ENCODE measurements at places on chromosomes 11 and 22.

- DNase-seq: peak; percentile 72
Observed at GRCh38 chr22:37804881-37805809, 2.6 kb upstream of the GCAT start.

- DNase-seq: no peak
Observed at GRCh38 chr11:10309163-10310093, 4.6 kb downstream of the ADM start.

GRCh38 chr11:128735935-128736605 is 42.2 kb downstream of the FLI1 start:
- no peak for DNase-seq

DNA sequence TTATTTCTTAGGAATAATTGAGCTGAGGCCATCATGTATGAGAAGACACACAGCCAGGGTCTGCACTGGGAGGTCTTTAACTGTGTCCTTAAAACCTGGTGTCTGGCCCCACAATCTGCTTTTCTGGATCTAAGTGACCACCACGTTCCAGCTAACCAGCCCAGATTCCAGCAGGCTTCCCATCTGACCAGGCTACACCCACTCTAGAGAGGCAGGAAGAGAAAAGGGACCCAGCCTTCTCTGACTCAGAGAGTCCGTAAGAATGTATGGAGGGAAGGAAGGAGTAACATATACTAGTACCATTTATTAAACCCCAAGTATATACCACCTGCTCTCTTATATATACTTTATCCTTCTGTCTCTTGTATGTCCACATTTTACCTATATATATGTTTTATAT is 80.1 kb downstream of the LDLRAD3 start:
- DNase-seq: no peak

DNA sequence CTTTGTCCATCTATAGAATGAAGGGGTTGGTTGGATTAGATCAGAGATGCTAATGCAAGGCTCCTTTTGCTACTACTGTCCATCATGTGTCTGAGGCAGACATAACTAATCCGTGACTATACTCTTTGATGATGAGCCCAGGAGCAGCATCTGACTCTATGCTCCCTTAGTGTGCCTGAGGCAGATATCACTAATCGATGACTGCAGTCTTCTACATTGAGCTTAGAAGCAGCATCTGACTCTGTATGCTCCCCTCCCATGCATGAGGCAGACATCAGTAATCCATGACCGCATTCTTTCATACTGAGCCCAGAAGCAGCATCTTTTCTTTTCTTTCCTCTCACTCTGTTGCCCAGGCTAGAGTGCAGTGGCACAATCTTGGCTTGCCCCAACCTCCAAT is 4.2 kb downstream of the TCN2 start:
- no peak for DNase-seq

GRCh38 chr11:126719740-126720139 is 280.8 kb downstream of the KIRREL3 start:
- no peak for DNase-seq

DNA sequence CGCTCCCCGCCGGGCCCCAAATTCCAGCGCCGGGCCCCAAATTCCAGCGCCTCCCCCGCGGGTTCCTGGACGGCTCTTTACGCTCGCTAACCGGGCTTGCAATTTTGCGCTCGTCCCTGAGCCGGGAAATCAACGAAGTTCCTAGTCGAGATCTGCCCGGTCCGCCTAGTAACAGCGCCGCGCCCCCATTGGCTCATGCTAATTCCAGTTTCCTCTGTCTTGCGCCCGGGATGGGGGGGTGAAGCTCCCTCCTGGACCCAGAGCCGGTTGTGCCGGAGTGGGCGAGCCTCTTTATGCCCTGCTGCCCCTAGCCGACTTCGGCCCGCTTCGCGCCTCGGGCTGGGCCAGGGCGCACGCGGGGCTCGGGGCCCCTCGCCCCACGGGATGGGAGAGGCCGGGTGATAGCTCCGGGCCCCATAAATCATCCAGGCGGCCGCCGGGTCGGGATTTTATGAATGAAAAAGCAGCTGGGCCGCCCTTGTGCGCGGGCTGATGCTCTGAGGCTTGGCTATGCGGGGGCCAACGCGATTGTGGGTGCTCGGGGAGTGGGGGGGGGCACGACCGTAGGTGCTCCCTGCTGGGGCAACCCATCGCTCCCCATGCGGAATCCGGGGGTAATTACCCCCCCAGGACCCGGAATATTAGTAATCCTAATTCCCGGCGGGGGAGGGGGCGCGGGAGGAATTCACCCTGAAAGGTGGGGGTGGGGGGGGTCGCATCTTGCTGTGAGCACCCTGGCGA is 1.8 kb upstream of the CCND1 start:
- DNase-seq: no peak

GRCh38 chr11:110415081-110415480 is 14.7 kb upstream of the FDX1 start:
- DNase-seq: no peak
